Posterior cingulate gyrus (tissue), 11 donors: ENCODE measurements at places on chromosomes 3 and 15.
A peak's percentile ranks its signal among the peaks of the same experiment; 100 is the strongest.

GRCh38 chr3:125662675-125663074, 67.4 kb upstream of the OSBPL11 start:
- no peak for DNase-seq

- DNase-seq = no peak
These were observed 312.5 kb downstream of the NTRK3 start for GRCh38 chr15:87944050-87944449.

DNA sequence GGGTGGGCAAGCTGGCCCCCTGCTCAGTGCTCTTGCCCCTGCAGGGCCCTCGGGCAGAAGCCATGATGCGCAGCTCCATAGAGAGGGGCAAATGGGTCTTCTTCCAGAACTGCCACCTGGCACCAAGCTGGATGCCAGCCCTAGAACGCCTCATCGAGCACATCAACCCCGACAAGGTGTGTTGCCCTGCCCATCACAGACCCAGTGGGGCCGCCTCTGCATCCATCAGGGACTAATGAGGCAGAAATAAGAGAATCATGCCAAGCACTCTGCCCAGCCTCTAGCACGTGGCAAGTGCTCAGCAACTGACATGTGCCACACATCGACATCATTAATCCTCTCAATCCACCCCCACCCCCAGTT, 49.4 kb downstream of the SEMA3G start:
- peak; percentile 70 for DNase-seq

- DNase-seq = no peak
These were observed 38.1 kb downstream of the MUC20 start for GRCh38 chr3:195758721-195759353.

- no peak for DNase-seq
These were observed 870 bp upstream of the TMEM40 start for GRCh38 chr3:12759693-12760565.

DNA sequence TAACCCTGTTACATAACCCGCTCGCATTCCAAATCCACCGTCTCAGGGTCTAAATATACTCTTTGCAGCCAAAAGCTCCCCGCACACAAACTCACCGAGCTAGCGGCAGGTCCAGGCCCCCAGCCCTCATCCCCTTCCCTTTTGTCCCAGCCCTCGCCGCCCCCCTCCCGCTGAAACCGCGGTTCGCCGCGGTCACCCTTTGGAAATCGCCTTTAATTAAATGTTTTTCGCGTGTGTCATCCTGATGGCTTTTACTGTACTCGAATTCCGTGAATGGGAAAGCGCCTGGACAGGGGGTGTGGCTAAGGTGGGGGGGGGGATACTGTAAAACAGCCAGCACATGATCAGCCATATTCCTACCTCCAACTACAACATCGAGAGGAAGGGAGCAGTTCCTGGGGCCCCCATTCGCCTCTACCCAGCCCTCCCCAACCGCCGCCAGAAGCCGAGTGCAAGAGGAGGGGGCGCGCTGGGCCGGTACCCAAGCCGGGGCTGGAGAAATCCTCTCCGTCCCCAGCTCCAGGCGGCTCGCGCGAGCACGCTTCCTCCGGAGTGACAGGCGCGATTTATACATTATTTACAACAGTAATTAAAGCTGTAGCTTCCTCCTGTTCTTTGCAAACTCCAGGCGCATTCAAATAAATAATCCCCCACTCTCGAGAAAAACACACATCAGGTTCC, 1.7 kb downstream of the RORA start:
- DNase-seq = no peak

DNA sequence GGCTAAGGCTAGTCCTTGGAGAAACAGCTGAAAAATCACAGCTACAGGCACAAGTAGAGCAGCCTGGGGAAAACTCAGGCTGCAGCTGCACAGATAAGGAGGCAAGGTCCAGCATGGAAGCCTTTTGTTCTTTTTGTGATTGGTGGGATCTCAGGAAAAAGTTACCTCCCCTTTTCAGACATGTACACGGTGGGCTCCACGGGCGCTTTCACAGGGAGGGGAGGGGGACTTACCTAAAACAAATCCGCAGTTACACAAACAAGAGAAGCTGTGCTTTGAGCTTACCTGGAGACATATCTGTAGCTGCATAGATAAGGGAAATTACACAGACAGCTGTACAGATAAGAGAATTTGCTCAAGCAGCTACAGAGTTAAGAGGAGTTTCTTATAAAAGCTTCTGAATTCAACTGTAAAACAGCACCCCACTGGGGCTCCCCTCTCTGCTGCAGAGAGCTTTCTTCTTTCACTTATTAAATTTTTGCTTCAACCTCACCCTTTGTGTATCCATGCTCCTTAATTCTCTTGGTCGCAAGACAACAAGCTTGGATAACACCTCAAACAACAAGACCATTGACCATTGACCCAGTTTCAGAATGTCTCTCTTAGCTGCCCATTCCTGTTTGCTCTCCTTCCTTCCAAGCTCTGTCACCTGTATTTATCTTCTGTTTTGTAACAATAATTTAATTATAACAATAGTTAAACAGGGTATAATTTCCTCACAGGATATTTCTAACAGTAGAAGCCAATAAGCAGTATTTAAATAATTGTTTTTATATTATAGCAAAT, 10.9 kb upstream of the CD200 start:
- DNase-seq = no peak

- DNase-seq = no peak
These were observed 346.6 kb upstream of the MEIS2 start for GRCh38 chr15:37446921-37447320.

DNA sequence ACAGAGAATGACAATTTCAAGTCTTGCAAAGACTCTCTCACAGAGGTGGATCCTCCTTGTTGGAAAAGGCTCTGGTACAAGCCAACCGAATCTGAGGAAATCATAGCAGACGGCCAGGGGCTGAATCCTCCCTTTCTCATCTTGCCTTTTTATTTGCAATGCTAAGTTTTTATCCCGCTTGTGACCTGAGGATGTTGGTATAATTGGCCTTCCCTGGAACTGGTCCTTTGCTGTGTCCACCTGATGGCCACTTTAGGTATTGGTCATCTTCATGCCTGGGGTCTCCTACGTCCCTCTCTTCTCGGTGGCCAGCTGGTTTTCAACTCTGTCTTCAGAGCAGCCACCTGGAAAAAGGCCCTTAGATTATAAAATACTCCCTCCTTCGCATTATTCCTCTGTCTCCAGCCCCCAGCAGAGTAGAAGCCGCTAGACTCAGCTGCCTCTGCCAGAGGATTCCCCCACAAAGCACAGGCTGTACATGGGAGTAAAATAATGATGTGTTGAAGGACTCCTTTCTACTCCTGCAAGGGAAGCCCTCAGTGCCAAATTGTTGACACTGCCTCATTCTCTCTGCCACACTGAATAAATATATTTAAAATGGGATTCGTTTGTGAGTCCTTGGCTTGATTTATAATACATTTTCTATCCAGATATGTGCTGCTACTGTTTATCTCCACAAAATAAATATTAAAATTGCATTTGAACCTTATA, 208.9 kb upstream of the CFAP20DC start:
- no peak for DNase-seq

- no peak for DNase-seq
These were observed 43.4 kb upstream of the FILIP1L start for GRCh38 chr3:100157685-100158084.

DNA sequence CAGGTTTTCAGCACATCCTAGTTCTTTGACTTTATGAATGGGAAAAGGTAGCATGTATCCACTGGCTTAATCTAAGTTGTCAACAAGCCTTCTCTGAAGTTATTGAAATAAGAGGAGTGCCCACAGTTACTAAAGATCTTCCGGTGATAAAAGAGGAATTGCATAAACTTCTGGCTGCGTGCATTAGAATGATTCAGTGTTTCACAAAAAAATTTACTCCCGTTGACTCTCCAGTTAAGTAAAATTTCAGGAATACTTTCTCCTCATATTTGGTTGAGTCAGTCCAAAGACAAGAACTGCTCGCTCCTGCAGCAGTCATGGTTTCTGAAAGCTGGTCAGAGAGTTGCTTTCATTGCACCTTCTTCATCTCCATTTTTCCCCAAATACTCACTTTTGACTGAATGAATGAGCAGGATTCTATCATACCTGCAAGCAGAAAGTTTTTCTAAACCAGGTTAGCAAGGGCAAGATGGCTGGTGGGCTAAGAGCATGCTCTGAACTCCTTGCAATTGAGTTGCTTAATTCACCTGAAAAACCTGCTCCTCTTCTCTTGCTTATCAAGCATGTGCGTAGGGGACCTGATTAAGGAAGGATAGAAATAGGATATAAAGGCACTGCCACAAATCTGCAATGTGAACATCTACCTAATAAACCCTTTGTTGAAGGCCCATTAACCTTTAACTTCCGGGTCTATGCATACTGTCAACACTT, 64.2 kb upstream of the TIMP4 start:
- DNase-seq = no peak

DNA sequence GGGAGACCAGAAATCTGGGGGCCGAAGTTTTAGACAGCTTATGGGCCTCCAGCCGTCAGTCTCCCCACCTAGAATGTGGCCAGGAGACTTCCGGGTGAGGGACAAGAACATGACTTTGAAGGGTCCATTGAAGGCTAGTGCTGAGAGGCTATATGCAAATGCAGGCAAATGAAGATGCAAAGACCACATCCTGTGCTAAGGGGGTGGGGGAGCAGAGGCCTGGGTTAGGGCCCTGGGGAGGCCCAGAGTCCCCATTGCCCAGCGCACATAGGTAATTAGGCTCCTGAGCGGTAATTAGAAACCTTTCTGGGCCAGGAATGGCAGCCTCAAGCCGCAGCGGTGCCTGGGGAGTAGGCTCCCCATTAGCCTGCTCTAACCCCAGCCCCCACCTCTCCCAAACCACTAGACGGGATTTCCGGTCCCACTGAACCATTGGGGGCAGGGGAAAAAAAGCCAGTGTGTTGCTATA, 6.8 kb downstream of the CSK start:
- no peak for DNase-seq

GRCh38 chr3:134029734-134030378, at the start of gene SLCO2A1:
Gene SLCO2A1, minus strand, starts transcription at chr3:134029925. Its CDS starts 123 bp downstream, at chr3:134029802.
- no peak for DNase-seq

GRCh38 chr3:56157693-56158362, 310.4 kb downstream of the ERC2 start:
- no peak for DNase-seq
